ENCODE measurements at places on chromosomes 16 and 17.

GRCh38 chr17:79372470-79373238 lies 238.2 kb downstream of the RBFOX3 start:
- DNase-seq: no peak

GRCh38 chr16:1615761-1616160 lies 3.6 kb downstream of the CRAMP1 start:
- DNase-seq: no peak

DNA sequence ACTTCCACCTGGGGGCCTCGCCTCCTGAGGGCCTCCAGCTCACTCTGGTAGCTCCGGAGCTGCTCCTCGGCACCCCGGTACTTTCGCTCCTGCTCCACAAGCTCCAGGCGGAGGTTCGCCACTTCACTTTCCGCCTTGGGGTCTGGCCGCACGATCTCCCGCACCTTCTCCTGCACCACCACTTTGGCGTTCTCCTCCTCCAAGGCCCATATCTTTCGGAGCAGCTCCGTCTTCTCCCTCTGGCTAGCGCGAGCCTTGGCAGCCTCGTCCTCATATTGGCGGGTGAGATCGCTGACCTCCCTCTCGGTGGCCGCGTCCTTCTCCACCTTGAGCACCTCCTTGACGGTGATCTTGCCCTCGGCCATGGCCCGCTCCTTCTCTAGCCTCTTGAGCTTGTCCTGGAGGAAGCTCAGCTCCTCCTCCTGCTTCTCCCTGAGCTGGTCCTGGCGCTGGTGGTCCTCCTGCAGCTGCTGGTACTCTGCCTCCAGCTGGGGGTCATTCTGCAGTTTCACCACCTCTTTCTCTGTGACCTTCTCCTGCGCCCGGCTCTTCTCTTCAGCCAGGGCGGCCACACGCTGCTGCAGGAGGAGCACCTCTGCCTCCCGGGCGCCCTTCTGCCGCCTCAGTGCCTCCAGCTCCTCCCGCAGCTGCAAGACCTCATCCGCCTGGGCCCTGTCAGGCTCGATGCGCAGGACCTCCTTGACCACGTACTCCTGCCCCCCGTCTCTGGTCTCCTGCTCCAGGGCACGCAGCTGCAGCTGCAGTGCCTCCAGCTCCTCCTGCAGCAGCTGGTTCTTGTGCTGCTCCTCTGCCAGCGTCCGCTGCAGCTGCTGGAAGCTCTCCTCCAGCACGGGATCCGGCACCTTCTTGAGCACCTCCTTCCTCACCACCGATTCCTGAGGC lies 37.9 kb downstream of the UBN1 start:
- DNase-seq: no peak

GRCh38 chr17:69912805-69913204 lies 162.2 kb upstream of the KCNJ16 start:
- DNase-seq: no peak

- no peak for DNase-seq
These were observed 34.7 kb downstream of the VAT1L start for GRCh38 chr16:77823067-77823466.

DNA sequence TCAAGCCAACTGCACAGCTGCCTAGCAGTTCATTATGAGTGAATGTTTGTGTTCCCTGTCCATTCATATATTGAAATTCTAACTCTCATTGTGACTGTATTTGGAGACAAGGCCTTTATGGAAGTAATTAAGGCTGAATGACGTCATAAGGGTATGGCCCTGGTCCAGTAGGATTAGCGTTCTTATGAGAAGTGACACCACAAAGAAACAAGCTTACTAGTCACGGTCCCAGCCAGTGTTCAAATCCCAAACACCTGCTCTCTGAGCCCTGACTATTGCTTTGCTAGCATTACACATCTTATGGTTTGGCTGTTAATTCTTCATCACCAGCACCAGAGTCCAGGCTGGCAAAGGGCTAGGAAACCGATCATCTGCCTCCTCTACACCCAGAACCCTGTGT lies 2.2 kb downstream of the ZNF668 start:
- no peak for DNase-seq

DNA sequence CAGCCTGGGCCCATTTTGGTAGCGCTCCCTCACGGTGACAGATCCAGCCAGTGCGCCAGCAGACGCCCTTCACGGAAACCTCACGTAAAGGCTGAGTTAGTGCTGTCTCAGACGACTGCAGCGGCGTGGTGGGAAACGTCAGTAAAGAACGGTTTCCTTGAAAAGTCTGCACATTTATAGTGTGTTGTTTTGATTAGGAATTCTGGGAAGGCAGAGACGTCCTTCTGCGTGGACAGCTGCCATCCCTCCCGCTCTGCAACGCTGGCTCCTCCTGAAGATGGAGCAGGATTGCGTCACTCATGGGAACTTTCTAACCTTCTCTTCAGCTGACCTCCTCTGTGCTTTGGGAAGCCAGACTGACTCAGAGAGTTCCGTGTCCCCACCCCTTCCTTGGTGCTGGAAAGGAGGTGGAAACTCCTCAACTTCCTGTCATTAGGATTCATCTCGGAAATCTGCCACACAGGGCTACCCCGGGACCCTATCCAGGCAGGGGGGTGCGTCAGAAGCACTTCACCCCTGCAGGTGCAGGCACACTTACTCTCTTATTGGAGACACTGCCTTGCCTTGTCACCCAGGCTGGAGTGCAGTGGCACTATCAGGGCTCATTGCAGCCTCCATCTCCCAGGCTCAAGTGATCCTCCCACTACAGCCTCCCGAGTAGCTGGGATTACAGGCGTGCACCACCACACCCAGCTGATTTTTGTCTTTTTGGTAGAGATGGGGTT lies 24.3 kb upstream of the CRISPLD2 start:
- peak; percentile 18 for DNase-seq

- DNase-seq: peak; percentile 93
These were observed at the start of gene MAF for GRCh38 chr16:79600638-79601091. Gene MAF, minus strand, starts transcription at chr16:79600737. Its CDS starts 835 bp downstream, at chr16:79599902.

DNA sequence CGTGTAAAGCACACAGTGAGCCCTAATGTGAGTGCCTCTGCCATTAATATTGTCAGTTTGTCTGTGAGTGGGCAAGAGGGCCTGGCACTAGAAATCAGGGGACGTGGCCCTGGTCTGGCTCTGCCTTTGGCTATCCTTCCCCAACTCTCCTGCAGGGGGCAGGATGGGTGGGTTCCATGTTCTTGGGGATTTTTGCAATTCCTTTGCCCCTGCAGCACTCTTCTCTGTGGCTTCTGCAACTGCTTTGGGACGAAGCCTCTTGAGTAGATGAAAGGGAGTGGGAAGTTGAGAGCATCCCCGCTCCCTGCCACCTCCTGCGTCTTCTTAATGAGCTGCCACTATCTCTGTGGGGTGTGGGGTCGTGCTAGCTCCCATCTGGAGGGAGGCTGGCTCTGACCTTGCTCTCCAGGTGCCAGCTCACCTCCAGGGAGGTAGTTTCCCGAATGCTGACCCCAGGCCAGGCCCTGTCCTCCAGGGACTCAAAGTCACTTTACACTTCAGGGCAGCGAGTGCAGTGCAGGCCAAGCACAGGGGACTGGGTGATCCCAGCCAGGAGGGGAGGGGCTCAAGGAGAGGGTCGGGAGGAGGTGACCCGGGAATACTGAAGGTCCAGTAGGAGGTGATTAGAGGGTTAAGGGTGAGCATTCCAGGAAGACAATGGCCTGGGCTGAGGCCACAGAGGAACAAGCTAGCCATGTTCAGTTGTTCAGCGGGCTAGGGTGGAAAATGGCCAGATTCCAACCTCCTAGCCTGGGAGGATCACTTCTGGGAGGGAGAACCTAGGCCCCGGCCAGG lies 121.0 kb upstream of the NLRP1 start:
- peak; percentile 63 for DNase-seq

DNA sequence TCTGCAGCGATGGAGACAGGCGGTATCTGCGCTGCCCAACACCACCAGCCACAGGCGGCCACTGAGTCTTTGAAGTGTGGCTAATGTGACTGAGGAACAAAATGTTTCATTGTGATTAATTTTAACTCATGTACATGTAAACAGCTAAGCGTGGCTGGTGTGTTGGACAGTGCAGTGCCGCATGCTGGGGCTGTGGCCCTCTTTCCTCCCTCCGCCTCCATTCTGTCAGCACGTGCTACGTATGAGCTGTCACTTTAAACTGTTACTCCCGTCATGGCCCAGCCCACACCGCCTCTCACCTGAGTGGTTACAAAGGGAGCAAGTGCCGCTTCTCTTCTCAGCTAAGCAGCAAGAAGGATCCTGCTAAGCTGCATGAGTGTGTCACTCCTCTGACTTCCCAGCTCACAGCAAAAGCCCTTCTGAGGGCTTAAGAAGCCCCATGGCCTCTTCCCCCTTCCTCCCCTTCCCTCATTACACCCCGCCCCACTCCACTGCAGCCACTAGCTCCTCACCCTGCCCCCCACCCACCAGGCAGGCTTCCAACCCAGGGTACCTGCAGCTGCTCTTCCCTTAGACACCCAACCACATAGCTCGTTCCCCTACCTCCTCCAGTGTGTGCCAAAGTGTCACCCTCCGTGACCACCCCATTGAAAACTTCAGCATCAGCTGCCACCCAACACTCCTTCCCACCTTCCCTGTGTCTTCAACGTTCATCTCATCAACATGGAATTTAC lies 15.0 kb downstream of the HASPIN start:
- DNase-seq: peak; percentile 49

- DNase-seq: peak; percentile 18
These were observed 36.4 kb upstream of the TMEM97 start for GRCh38 chr17:28282596-28282995.

DNA sequence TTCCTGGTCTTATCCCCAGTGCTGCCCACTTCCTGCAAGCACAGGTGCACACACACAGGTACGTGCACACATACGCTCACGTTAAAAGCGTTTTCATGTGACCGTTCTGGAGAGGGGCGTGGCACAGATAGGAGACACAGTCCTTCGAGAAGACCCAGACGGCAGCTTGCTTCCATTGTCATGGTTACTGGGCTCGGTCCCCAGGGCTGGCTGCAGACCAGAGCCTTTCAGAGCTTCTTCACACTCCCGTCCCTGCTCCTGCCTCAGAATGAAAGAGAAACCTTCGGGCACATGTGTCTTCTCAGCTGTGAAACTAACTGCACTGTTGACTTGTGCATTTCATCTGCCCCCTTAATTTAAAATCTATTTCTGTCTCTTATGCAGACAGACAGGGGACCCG lies 154.2 kb downstream of the PITPNC1 start:
- peak; percentile 47 for DNase-seq

GRCh38 chr16:508884-509736 lies 18.4 kb upstream of the CAPN15 start:
- no peak for DNase-seq

- DNase-seq: no peak
These were observed 48.4 kb downstream of the ESRP2 start for GRCh38 chr16:68187505-68187904.

- DNase-seq: no peak
These were observed 14.8 kb downstream of the MPRIP start for GRCh38 chr17:17057057-17057551.

GRCh38 chr16:76906552-76906951 lies 284.4 kb upstream of the MON1B start:
- no peak for DNase-seq

DNA sequence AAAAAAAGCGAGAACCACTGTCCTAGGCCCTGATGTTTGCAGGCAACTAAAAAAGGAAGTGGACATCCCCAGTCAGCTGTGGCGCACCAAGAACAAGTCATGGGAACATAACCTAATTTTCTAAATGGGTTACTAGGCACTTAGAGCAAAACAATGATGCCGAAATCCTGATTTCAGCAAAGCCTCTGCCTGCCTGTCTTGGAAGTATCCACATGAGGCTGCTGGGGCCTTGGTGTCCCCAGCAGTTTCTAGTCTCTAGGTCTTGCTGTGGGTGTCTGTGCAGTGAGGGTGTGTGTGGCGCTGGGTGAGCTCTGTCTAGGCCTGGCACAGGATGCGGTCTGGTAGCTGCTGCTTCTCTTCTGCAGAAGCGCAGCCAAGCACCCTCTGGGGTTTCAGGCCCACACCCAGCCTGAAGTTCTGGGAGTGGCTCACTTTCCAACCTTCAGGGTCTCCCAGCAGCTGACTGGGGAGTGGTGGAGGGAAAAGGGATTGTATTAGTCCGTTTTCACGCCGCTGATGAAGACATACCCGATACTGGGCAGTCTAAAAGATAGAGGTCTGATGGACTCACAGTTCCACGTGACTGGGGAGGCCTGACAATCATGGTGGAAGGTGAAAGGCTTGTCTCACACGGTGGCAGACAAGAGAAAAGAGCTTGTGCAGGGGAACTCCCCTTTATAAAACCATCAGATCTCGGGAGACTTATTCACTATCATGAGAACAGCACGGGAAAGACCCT lies 21.1 kb downstream of the STH start:
- DNase-seq: no peak

DNA sequence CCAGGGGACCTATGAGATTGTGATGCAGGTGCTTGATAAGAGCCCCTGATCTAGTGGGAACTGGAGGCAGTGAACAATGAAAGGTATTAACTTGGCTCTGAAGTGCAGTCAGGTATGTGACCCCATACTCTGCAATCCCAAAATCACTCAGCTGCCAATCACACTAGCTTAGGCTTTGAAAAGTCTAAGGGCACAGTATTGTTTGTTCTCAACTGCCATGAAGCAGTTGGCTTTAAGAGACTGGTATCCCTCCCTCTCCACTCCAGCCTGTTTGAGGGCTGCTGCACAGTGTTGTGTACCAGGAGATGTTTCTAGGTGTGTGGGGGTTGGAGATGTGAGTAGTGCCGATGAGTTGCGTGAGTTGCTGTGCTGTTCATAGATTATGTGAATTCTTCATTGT lies 2.4 kb downstream of the YPEL2 start:
- no peak for DNase-seq

DNA sequence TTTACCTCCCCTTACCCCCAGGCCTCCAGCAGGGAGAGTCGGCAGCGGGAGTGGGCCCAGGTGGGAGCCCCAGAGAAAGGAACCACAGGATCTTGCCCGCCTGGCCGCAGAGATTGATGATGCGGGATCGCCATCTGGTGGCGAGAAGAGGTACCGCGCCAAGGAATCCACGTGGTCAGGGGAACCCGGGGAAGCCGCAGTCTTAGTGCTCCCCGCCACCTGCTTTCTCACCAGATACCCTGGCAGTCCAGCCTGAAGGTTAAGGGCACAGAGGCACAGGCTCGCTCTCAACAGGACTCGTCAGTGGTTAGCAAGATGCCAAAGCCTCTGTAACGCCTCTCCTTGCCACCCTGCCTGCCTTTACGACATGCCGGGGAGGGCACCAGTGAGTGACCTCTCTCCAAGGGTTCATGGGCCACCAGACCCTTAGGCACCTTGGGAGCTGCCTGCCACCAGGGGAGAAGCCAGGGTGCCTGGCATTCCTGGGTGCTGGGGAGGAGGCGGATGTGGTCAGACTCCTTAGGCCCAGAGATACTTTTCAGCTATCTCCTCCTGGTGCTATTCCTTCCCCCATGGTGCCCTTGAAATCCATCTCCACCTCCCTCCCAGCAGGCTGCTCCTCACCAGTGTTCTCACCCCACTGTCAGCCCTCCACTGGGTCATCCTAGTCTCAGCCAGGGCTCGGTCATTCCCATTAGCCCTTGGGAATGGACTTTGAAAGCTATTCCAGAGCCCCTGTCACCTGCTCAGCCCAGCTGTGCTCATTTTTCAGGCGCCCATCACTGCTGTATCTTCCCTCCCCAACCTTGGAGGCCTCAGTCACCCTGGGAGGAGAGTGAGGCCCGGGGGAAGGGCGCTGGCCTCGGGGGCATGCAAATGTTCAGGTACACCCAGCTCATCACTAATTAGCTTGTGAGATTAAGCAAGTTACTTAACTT lies 5.5 kb upstream of the RHBDF2 start:
- DNase-seq: peak; percentile 91
